LNCaP clone FGC (cell line): ENCODE measurements at places on chromosomes 1 and 21.

DNA sequence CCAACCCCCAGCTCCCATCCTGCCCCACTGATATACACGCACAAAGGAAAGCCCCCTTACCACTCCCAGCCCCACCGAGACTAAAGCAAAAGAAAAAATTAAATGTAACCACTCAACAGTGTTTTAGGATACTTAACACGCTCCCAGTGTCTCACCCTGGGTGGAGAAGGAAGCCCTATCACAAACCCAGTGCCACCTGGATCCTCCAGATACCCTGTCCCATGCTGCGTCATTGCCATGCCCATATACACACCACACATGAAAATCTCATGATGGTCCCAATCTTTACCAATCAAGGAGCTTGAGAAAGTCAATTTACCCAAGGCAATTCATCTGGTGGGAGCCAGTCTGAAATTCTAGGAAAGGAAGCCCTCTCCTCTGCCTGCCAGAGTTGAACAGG lies 11.2 kb downstream of the KIAA1614 start:
- DNase-seq: no peak

DNA sequence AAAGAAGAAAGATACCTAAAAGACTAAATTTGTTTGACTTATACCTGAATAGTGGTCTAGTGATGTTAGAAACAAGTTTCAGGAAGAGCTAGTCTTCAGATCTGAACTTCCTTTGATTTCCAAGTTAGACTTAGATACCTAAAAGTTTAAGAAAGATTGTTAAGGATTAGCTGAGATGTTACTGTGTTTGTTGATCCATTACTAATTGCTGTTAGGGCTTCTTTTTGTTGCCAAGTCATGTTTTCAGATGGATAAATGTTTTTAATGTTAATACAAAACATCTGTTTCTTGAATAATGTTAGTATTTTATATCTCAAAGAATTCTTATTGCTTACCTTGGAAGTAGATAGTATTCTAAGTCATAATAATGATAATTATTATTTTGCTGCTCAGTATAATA lies 11.6 kb downstream of the GNAI3 start:
- no peak for DNase-seq

DNA sequence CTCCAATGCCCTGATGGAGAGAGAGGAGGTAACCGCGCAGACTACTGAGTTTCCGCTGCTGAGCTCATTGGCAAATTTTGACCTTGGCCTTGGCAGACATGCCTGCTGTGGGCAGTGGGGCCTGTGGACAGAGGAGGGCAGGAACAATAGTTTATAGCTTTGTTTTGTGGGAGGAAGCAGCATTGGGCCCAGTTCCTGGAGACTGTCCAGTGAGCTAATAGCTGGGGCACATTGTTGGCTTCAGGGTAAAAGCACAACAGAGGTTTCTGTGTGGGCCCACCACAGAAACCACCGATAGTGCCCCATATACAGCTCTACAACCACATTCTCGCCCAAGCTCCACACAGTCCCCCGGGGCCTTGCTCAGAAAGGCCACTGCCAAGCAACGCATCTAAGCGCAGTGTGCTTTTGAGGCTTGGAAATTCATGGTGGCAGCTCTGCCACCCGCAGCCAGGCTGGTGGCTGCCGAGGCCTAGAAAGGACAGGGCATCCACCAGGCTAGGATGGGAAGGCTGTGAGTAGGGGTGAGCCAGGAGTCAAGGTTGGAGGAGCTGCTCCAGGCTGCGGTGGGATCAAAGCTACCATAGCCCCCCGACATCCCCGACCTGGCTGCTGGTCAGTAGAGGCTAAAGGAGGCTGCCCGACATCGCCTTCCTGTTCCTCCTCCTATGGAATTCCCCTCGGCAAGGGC lies 43.2 kb downstream of the NEK2 start:
- DNase-seq: no peak

- no peak for DNase-seq
Measured at GRCh38 chr21:46004168-46004861, 22.7 kb downstream of the COL6A1 start.

GRCh38 chr1:244314921-244315559 lies 136.7 kb downstream of the ADSS2 start:
- DNase-seq: no peak

GRCh38 chr1:78726686-78727085 lies 77.1 kb downstream of the IFI44 start:
- DNase-seq: no peak

DNA sequence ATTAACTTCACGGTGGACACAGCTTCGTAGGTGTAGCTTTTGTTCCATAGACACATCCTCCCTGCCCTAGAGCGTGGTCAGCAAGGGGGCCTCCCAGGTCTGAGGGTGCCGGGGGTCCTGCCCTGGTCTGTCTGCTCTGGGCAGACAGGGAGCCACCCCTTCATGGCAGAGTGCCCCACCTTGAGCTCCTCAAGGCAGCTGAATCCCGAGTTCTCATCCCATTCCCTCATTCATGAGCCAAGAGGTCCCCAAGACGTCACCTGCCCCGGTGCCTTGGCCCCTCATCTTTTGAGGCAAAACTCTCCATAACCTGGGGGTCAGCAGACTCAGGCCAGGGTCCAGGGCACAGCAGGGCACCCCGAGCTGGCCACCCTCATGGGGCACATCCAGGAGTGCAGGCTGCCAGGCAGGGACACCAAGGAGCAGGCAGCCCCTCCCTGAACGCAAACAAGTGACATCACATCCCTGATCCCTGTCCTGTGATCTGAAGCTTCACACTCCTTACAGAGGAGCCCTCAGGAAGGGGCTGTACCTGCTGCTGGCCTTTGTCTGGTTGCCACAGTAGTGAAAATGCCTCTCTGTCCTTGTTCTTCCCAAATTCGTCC lies 23.3 kb downstream of the UBASH3A start:
- no peak for DNase-seq

DNA sequence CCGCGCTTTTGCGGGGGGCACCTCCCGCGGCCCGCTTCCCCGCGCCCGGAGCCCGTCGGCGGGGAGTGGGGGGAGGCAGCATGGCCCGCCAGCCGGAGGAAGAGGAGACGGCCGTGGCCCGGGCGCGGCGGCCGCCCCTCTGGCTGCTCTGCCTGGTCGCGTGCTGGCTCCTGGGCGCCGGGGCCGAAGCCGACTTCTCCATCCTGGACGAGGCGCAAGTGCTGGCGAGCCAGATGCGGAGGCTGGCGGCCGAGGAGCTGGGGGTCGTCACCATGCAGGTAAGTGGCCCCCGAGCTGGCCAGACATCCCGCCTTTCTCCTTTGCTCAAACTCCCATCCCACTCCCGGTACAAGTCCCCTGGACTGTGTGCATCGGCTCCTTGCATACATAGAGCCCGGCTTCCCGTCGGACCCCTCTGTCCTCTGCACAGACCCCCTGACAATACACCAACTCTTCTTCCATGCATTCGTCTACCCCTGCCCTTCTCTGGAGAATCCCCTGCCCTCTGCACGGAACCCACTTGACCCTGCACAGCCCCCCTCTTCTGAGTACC lies 812 bp downstream of the CACHD1 start:
- no peak for DNase-seq

GRCh38 chr1:115828101-115829022 lies 12.6 kb downstream of the NHLH2 start:
- no peak for DNase-seq

DNA sequence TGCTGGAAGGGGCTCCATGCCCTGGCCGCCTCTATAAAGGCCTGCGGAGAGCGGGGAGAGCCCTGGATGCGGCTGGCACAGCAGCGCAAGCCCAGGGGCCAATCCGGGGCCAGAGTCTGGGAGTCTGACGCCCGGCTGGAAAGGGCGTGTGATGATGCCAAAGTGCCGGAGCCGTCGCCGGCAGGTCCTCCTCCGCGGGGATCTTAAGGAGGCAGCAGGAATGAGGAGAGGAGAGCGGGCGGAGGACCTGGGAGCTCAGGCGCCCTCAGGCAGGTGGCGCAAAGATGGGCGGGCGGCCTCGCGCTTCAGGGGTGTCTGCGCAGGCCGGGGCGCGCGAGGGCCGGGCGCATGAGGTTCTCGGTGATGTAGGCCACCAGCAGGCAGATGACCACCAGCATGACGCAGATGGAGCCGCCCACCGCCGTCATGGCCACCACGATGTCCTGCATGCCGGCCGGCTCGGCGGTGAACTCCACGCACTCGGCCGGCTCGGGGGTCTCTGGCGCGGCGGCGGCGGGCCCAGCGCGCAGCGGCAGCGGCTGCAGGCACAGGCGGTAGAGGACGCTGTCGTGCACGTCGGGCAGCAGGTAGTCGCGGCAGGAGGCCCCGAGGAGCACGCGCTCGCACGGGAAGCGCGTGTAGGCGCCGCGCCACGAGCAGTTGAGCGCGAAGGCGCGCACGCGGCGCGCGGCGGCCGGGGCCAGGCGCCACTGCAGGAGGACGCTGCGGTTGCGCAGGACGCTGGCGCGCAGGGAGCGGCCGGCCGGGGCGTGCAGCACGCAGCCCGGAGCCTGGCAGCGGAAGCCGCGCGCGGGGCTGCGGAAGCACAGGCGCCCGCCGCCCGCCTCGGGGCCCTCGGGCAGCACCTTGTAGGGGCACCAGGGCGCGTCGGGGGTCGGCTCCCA lies 653 bp downstream of the FNDC10 start:
- no peak for DNase-seq

GRCh38 chr1:26403656-26404055 lies 7.0 kb upstream of the LIN28A start:
- no peak for DNase-seq

GRCh38 chr1:41483001-41483850 lies 1.3 kb downstream of the EDN2 start:
- DNase-seq: no peak

GRCh38 chr1:245378745-245379144 lies 224.0 kb downstream of the KIF26B start:
- DNase-seq: no peak

DNA sequence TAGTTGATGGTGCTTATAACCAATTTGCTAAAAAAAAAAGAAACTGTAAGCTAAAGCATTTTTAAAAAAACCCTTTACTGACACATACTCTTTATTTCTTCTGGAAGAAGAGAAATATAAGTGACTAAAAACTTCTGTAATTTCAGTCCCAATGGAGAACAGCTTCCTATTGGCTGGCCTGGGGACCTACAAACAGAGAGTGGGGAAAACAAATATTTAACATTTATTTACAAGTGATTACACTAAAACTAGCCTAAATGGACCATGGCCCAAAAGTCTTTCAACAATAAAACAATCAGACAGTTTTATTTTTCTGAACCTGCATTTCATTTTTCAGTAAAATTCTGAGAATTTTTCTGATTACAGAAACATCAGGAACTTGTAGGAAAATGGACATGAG lies 15.2 kb downstream of the TARBP1 start:
- no peak for DNase-seq

DNA sequence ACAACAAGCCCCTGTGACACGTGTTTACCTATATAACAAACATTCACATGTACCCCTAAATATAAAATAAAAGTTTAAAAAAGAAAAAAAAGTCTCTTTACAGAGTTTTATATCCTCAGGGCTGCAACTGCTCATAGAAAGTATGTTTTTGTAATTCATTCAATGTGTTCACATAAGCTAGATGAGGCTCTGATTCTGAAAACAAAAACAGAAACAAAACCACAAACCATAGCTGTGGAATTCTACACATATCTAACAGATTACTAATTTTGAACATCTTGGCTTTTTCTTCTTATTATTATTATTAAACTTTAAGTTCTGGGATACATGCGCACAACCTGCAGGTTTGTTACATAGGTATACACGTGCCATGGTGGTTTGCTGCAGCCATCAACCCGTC lies 579.6 kb upstream of the ZRANB2 start:
- DNase-seq: no peak

DNA sequence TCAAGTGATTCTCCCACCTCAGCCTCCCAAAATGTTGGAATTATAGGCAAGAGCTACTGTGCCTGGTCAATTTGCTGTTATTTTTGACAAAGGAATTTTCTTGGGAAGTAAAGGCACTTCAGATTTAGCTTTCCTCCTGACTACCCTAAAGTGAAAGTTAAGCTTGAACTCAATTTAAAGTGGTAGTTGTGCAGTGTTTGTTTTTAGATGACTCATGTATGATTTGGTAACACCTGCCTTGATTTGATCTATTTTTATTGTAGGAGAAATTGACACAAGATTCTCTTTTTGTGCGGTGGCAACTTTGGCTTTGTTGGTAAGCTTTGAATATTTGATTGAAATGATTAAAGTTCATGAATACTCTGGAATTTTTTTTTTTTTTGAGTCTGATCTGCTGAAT lies 5.0 kb downstream of the RABGGTB start:
- no peak for DNase-seq

- DNase-seq: no peak
Measured at GRCh38 chr1:8562881-8563865, 245.3 kb downstream of the SLC45A1 start.

DNA sequence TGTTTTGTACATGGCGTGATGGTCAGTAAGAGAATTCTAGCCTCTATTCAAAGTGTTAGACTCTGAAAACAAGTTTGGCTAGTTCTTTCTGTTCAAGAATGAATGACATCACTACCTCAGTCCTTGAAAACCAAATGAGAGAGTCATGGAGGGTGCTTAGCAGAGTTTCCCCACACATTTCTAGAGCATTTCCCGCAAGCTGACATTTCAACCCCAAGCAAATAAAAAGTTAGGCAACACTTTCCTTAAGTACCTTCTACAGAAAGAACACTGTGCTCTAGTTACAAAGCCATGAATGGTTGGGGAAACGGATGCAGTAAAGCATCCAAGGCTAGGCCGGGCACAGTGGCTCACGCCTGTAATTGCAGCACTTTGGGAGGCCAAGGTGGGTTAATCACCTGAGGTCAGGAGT lies 47.9 kb upstream of the SLC44A3 start:
- DNase-seq: no peak

- peak; percentile 77 for DNase-seq
Measured at GRCh38 chr1:188169971-188170370, 1341.2 kb downstream of the PLA2G4A start.
